ENCODE measurements at places on chromosomes 6 and 20. TPM values are rescaled to one million over a fixed set of nuclear protein-coding genes. Genes with fewer than 3 reads are reported as not detected.
A peak's percentile ranks its signal among the peaks of the same experiment; 100 is the strongest.

PRELID3B gene
- total RNA-seq, result 118 TPM

GRCh38 chr6:150686566-150686965, 86.9 kb downstream of the PLEKHG1 start:
- no peak for DNase-seq

SLC26A8 gene
- total RNA-seq, result 0.25 TPM

GRCh38 chr6:170035044-170035443, 255.8 kb downstream of the DLL1 start:
- DNase-seq, result no peak

GRCh38 chr20:64254571-64255360, 782 bp upstream of the PCMTD2 start:
- DNase-seq, result no peak

DNA sequence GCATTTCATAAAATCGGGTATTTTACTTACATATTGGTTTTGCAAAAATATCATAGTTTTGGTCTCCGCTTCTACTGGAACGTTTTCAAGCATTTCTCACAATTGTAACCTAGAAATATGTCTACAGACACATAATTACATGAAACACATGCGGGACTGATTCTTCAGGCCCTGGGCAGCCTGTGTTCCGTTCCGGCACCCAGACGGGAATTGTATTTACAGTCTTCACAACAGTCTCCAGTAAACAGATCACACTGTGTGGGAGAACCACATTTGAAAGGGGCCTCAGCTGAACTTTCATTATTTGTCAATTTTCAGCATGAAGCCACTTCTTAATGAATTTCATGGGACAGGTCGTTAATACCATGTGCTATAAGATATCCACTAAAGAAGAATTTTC, 196.9 kb downstream of the DST start:
- no peak for DNase-seq

- DNase-seq, result no peak
These were observed 61.7 kb downstream of the PYGB start for GRCh38 chr20:25309395-25310267.

NMBR gene
- not detected for total RNA-seq

- DNase-seq, result no peak
These were observed 37.0 kb downstream of the AKIRIN2 start for GRCh38 chr6:87664921-87665485.

- no peak for DNase-seq
These were observed 94.2 kb downstream of the OLIG3 start for GRCh38 chr6:137399881-137400443.

C6orf15 gene
- not detected for total RNA-seq

DNA sequence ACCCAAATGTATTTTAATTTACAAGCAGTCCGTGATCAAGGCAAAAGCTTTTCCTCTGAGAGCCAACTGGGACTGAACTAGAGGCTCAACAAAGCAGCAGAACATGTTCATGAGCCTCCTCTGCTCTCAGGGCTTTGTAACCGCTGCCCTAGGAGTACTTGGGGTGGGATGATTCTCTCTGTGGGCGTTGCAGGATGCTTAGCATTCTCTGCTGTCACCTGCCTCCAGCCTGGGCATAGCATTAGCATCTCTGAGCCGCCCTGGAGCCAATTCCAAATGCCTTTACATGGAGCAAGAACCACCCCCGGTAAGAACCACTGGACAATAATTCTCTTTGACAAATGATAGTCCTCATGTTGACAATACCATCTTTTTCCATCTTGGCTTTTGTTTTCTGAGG, 237.6 kb upstream of the CDH4 start:
- no peak for DNase-seq

CNBD2 gene
- total RNA-seq, result 8.6 TPM

DNA sequence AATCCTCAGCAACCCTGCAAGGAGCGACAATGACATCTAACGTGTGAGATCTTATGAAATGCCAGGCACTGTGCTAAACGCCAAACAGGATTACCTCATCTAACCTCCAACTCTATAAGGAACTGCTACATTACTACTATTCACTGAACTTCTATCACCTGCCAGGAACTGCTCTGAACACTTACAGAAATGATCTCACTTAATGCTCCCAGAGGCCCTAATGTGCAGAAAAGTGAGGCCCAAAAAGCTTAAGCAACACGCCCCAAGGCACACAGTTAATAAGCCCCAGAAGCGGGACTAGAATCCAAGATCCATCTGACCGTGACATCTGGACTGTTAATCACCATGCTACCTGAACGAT, 28.5 kb downstream of the TRAM2 start:
- no peak for DNase-seq

GRCh38 chr6:10951675-10952282, 64.9 kb downstream of the SYCP2L start:
- DNase-seq, result no peak

TSBP1 gene
- not detected for total RNA-seq

GRCh38 chr6:30565772-30566171, 5.5 kb upstream of the ABCF1 start:
- DNase-seq, result no peak

ZBTB46 gene
- total RNA-seq, result 0.39 TPM

GRCh38 chr6:10390495-10391298, 24.2 kb downstream of the TFAP2A start:
- DNase-seq, result no peak

BCAS1 gene
- not detected for total RNA-seq

- DNase-seq, result no peak
These were observed 14.5 kb upstream of the IRF4 start for GRCh38 chr6:376827-377640.

SLC32A1 gene
- not detected for total RNA-seq

RSPH9 gene
- 0.09 TPM for total RNA-seq

GRCh38 chr6:130282234-130282995, 59.7 kb upstream of the SAMD3 start:
- DNase-seq, result no peak

DNA sequence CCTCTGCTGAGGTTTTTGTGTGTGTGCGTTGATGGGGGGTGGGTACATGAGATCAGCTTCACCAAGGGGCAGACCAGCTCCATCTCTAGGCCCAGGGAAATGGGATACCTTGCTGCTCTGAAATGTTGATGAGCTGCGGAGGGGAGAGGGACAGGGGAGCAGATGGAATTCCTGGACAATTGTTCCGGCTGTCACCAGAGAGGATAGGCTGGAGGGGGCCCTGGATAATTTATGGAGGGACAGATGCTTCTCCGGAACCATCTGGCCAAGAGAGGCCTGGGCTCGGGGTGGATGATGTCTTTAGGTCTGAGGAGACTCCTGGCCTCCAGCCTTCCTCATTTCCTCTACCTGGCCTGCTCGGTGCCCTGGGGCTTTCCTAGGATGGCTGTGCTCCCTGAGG, 1.9 kb upstream of the TJAP1 start:
- no peak for DNase-seq

DNA sequence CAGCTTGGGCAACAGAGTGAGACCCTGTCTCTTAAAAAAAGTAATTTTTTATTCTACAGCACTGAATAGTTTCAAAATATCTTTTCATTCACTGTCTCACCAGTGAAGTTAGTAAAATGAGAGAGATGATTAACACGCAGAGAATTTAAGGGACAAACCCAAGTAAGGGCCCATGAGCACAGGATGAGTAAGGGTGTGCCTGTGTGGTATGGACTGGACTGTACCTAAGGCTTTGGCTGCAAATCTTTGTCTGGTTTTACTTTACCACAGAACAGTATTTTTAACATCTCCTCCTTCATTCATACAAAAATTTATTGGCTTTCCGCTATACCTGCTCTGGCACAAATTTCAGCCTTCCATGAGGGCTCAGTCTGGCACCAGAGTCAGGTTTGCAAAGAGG, 433.3 kb downstream of the UTRN start:
- no peak for DNase-seq

FOXS1 gene
- total RNA-seq, result not detected

MICAL1 gene
- 32.9 TPM for total RNA-seq

IP6K3 gene
- total RNA-seq, result not detected

DNA sequence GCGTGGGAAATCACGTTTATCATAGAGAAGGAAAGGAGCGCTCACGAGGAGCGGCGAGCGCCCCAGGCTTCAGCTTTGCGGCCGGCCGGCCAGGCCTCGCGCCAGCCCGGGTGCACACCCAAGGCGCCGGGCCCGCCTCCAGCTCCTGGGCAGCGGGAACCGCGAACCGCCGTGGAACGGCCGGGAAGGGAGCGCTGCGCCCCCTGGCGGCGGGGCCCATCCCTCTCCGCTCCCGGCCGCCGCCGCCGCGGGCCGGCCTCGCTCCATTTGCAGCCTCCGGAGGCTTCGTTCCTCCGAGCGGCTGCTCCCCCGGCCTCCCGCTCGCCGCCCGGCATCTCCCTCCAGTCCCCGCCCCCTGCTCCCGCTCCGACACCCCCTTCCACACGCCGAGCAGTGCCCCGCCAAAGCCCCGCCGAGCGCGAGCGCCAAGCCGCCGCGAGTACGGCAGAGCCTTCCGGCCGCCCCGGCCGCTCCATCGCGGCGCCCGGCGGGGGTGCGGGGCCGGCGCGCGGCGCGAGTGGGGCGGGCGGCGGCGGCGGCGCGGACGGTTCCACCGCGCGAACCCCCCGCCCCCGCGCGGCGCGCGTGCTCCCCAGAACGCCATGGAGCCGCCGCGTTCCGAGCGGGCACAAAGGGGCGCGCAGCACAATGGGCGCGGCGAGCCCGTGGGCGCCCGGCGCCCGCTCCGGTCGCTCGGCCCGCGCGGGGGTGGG, 946 bp downstream of the BEND3 start:
- peak; percentile 81 for DNase-seq

DNA sequence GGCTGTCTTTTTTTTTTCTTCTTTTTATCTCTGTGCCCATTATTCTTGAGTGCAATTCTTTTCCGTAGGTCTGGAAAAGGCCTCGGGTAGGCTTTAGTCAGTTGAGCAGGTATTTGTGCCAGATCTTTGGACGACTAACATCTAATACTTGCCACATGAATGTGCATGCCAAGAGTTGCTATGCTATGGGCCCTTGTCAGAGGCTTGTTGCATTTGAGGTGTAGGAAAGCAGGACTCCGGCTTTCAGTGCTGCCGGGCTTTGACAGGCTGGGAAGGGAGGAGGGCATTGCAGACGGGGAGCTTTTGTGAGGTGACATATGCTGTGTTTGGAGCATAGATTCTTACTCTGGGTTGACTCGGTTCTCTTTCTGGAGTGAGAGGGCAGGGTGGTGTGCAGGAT, 10.2 kb downstream of the LRRC1 start:
- DNase-seq, result no peak

CLPSL2 gene
- 0.74 TPM for total RNA-seq

SLC25A27 gene
- total RNA-seq, result 1.9 TPM

POU5F1 gene
- total RNA-seq, result not detected

- no peak for DNase-seq
These were observed 320.7 kb downstream of the CBLN4 start for GRCh38 chr20:55684578-55684977.

OR2J1 gene
- not detected for total RNA-seq

- no peak for DNase-seq
These were observed 16.2 kb upstream of the RSPO3 start for GRCh38 chr6:127102299-127102698.

SALL4 gene
- total RNA-seq, result 0.36 TPM

HLA-DOA gene
- total RNA-seq, result 1.8 TPM

DNA sequence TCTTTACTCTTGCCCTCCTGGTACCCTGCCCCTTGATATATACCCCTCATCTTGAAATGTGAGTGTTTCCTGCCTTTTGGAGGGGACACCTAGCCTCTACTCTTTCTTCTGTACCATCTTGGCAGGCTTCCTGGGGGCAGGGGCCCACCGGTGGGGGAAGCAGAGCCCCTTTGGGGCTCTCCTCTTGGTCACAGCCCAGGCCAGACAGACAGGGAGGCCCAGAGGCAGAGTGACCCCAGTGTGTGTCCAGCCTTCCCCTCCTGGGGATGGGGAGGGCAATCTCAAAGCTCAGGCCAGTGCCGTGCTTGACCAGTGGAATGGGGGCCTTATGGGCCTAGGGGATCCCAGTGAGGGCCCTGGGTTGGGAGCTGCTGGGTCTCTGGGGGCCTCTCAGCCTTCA, 3.6 kb downstream of the ADAM33 start:
- no peak for DNase-seq

GRCh38 chr20:4605166-4605565, 116.5 kb upstream of the PRND start:
- no peak for DNase-seq

NR2E1 gene
- total RNA-seq, result not detected

- DNase-seq, result no peak
These were observed 101.2 kb downstream of the NUS1 start for GRCh38 chr6:117776441-117776840.

ATRN gene
- 7.4 TPM for total RNA-seq

DNA sequence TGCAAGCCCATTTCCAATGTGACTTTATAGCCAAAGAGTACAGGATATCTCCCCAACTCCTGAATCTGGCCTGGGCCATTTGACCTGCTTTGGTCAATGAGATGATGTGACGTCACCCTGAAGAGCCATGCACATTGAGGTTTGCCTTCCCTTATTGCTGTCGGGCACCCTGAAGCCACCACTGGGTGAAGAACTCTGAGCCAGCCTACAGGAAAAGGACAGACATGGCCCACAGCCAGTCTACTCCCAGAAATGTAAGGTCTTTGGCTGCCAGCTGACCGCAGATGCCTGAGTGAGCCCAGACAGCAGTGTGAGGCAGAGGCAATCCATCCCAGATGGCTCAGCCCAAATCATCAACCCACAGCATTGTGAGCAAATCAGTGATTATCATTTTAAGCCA, 3.7 kb upstream of the SYNDIG1 start:
- DNase-seq, result no peak
